Pons (tissue), 1 donor: ENCODE measurements at places on chromosomes 12 and 14.
A peak's percentile ranks its signal among the peaks of the same experiment; 100 is the strongest.

GRCh38 chr12:76173756-76174155, 89.3 kb upstream of the NAP1L1 start:
- no peak for DNase-seq

DNA sequence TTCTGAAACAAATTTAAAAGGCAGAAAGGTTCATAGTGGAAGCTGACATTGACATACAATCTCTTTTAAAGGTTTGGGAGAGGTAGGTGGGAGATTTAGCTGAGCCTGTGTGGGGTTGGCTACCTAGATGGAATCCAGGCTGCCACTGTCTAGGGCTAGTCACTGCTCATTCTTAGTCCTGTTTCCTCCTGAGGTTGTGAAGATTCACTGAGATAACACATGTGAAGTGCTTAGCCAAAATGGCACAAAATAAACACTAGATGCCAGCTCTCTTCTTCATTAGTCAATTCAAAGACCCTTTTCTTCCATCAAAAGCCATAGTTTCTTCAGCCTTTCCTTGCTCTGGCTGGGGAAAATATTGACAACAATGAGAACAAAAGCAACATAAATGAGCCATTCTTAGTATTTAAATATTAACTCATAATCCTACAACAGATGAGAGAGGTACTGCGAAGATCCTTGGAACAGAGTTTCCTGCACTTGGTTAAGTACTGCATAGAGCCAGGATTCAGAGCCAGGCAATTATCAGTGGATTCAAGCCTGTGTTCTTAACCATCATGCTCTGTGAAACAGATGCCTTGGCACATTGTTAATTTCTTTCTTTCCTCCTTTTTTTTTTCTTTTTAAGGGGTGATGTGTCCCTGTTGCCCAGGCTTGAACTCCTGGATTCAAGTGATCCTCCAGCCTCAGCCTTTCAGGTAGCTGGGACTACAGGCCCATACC, 3.5 kb downstream of the MYF6 start:
- no peak for DNase-seq

- no peak for DNase-seq
These were observed 1082.9 kb downstream of the BCL11B start for GRCh38 chr14:98189062-98189461.

GRCh38 chr12:132278401-132279183, 50.8 kb downstream of the GALNT9 start:
- DNase-seq, result no peak

DNA sequence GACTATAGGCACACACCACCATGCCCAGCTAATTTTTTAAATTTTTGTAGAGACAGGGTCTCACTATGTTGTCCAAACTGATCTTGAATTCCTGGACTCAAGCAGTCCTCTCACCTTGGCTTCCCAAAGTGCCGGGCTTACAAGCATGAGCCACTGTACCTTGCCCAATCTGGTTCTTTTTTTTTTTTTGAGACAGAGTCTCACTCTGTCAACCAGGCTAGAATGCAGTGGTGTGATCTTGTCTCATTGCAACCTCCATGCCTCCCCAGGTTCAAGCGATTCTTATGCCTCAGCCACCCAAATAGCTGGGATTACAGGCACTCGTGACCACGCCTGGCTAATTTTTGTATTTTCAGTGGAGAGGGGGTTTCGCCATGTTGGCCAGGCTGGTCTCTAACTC, 15.4 kb downstream of the MRPL42 start:
- DNase-seq, result no peak

- peak; percentile 100 for DNase-seq
These were observed 180.6 kb downstream of the AKAP6 start for GRCh38 chr14:32509632-32510187.

- DNase-seq, result no peak
These were observed 6.0 kb downstream of the FBXW8 start for GRCh38 chr12:116916714-116917114.

DNA sequence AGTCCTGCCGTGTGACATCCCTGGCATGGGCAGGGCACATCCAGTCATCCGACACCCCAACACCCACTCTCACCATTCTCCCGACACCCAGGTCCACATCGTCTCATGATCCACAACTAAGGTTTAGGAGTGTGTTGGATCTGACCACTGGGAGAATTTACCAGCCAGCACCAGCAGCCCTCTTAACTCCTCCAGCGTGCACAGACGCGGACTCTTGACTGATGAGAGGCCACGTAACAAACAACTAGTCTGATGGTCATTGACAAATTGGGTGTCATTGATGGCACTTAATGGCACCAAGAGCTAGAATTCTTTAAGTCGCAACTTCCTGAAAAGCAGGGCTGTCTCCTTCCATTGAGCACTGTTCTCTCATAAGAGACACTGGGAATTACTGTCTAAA, 203.0 kb upstream of the SFSWAP start:
- DNase-seq, result no peak

DNA sequence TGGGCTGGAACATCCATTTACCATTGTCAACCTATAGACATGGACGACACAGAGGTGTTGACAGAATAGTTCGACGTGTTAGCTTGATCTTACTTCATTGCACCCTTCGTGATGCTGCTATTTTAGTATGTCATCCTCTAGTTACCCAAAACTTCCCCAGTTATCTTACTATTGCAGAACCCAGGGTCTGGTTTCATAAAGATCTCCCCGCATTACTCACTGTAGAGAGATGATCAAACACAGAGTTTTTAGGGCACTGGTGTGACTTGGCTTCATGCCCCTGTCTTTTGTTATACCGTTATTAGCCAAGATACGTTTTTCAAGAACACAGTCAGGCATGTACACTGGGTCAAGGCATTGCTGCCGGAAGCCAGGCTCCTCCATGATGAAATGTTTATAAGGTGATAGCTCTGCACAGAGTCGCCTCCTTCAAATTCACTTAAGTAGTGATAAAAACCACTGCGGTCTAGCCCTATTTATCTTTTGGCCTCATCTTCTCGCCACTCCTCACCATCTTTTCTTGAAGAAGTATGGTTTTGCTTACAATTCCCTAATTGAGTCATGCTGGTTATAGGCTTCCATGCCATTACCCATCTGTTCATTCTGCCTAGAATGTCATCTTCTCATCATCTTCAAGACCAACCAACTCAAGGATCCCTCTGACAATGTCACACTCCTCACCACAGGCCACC, 1127.9 kb downstream of the VRK1 start:
- no peak for DNase-seq

GRCh38 chr12:106671840-106672239, 89.0 kb downstream of the RFX4 start:
- DNase-seq, result no peak

DNA sequence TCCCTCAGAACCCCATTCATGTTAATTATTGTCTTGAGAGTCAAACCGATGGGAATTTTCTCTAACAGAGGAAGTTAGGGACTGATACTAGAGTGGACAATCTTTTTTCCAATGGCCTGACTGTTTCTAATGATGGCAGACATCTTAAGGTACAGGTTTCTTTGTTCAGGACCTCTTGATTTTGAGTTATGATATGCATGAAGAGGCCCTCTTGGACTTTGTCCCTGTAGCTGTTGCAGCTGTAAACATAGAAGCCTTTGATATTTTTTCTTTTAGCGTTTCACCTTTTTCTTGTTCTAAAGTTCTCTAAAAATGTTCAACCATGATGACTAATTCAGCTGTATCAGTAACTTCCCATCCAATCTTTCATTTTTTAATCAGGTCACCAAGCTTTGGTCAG, 53.0 kb downstream of the LGR5 start:
- no peak for DNase-seq

GRCh38 chr14:36222337-36222736, 45.8 kb upstream of the PTCSC3 start:
- DNase-seq, result no peak

DNA sequence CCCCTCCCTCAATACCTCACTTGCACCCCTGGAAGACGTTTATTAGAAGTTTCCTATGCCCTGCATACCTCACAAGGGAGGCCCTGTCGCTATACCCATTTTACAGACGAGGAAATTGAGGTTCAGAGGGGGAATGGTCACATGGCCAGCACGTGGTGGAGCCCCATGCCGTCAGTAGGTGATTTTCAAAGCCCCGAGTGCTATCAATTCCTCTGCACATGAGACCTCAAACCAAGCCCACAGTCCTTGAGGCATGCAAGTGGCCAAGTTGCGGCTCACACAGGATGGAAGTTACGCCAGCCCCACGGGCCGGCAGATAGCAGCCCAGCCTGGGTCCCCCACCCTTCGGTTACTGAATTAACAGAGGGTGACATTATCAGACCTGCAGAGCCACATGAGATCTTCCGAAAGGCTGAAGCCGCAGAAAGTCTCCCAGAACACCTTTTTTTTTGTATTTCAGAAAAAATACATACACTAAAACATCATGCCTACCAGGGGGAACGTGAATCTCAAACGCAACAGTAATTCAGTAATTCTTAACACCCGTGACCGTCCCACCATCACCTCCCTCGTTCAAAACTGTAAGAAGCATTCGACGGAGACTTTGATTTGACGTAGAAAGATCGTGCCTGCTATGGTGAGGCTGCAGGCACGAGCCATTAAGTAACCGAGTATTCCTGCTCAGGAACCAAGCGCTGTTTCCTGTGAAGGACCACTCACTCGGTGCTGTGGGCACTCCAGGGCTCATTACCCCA, 129.0 kb downstream of the RFLNA start:
- DNase-seq, result no peak

DNA sequence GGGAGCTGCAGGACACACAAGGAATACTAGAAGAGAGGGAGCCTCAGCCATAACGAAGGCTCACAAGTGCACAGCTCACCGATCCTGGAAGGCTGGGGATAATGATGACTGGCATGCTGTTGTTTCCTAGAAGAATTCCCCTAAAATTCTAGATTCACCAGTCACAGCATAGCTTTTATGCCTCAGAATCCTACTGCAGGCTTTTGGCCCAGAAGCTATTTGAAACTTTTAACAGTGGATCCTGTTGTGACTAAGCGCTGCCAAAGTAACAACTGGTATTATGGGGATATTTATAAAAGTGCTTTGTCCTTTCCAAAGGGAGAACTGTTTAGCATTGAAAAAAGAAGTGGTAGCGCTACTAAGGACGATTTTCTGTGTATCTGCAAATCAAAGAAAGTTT, 214.1 kb upstream of the PELI2 start:
- peak; percentile 23 for DNase-seq

DNA sequence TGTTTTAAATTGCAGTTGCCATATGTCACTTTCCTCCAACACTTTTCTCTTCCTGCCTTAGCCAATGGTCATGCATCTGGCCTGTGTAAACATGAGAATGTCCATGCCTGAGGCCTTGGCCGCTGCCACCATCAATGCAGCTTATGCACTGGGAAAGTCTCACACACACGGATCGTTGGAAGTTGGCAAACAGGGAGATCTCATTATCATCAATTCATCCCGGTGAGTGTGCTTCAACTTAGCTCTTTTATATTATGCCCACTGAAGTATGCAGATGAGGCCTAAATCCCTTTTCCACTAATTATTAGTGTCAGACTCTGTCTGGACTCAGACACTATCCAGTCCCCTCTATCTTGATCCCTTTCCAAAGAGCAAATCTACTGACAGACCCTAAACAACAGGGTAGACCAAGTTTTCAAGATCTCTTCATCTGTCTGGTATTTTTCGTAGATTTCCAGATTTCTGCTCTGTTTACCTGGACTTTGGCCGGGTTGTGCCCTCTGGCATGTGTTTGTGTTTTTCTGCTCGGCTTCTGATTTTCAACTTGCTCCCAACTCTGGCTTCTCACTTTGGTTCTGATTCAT, 23.2 kb downstream of the AMDHD1 start:
- DNase-seq, result no peak

- DNase-seq, result no peak
These were observed 13.0 kb upstream of the NUP107 start for GRCh38 chr12:68673788-68674187.

GRCh38 chr12:56129942-56130495, 2.0 kb downstream of the ESYT1 start:
- no peak for DNase-seq

- no peak for DNase-seq
These were observed 34.9 kb upstream of the HNF1A start for GRCh38 chr12:120943482-120943881.

DNA sequence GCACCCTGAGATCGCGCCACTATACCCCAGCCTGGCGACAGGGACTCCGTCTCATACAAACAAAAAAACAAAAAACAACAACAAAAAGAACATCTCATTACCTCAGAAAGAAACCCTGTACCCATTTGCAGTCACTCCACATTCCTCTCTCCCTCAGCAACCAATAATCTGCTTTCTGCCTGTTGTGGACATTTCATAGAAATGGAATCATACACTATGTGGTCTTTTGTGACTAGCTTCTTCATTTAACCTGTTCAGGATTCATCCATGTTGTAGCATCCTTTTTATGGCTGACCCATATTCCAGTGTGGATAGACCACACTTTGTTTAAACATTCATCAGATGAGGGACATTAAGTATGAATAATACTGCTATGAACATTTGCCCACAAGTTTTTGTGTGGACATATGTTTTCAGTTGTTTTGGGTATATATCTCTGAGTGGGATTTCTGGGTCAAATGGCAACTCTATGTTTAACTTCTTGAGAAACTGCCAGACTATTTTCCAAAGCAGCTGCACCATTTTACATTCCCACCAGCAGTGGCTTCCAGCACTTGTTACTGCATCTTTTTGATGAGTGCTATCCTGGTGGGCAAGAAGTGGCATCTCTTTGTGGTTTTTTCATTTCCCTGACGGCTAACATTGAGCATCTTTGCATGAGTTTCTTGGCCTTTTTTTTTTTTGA, 5.9 kb upstream of the RCOR1 start:
- no peak for DNase-seq

- peak; percentile 3 for DNase-seq
These were observed 138.9 kb downstream of the PIK3C2G start for GRCh38 chr12:18400186-18400585.

GRCh38 chr12:7884689-7885088, 12.0 kb upstream of the SLC2A14 start:
- no peak for DNase-seq

GRCh38 chr12:65836419-65837197, 12.3 kb downstream of the HMGA2 start:
- no peak for DNase-seq

- DNase-seq, result no peak
These were observed 4.3 kb downstream of the HNF1A start for GRCh38 chr12:120982659-120983058.

- no peak for DNase-seq
These were observed 66.2 kb upstream of the BCL2L14 start for GRCh38 chr12:12004524-12004923.

DNA sequence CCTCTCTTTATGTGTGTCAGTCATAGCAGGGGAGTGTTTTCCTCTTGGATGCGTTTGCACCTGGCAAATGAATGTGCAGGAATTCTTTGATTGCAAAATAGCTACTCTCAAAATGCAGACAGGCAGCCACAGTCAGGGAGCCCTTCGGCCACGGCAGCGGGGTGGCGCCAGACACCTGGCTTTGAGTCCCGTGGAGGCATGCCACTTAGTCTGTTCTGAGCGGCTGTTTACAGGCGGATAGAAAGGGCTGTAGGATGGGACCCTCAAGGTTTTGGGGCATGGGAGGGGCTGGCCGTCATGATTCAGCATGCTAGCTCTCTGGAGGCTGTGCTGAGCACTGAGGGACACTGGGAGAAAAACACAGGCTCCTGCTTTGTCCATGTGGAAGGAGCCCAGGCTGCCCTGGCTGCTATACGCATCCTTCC, 117.1 kb downstream of the SLC25A47 start:
- DNase-seq, result peak; percentile 70

GRCh38 chr12:68954811-68955210, 21.8 kb upstream of the CPM start:
- DNase-seq, result no peak

GRCh38 chr12:133233993-133234564, 1.6 kb downstream of the ANHX start:
- DNase-seq, result no peak
